Right lobe of liver (tissue), 6 donors: ENCODE measurements at places on chromosomes 2 and 18.

DNA sequence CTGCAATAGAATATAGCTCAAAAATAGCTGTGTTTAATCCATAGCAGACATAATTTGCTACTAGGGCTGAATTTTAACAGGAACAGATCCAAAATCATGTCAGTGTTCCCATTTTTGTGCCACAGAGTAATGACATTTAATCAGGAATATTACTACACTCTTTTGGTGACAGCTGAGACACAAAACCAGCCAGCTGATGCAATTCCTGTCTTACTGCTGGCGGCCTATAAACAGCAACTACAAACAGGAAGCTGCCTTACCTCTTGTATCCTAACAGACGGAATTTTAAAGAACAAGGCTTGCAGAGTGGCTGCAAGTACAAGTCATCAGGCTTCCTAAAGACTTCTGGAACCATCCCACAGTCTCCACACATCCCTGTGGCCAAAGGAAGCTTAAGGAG lies 218.1 kb downstream of the ZNF521 start:
- H3K4me1 ChIP-seq = no peaks in the 10 kb centered on the region
- no peak overlapping the region for H3K4me3 ChIP-seq
- H3K27me3 ChIP-seq = no peaks in the 10 kb centered on the region
- H3K27ac ChIP-seq = no peak overlapping the region

GRCh38 chr2:238668426-238668825 lies 179.5 kb upstream of the TWIST2 start:
- no peaks in the 10 kb centered on the region for H3K27me3 ChIP-seq
- H3K4me1 ChIP-seq = no peaks in the 10 kb centered on the region
- H3K4me3 ChIP-seq = no peak overlapping the region
- DNase-seq = no peak
- no peaks in the 10 kb centered on the region for H3K36me3 ChIP-seq
- no peak overlapping the region for H3K27ac ChIP-seq

GRCh38 chr18:10195529-10195928 lies 258.9 kb upstream of the APCDD1 start:
- H3K36me3 ChIP-seq = no peaks in the 10 kb centered on the region
- H3K27ac ChIP-seq = no peak overlapping the region
- no peak overlapping the region for H3K4me3 ChIP-seq

DNA sequence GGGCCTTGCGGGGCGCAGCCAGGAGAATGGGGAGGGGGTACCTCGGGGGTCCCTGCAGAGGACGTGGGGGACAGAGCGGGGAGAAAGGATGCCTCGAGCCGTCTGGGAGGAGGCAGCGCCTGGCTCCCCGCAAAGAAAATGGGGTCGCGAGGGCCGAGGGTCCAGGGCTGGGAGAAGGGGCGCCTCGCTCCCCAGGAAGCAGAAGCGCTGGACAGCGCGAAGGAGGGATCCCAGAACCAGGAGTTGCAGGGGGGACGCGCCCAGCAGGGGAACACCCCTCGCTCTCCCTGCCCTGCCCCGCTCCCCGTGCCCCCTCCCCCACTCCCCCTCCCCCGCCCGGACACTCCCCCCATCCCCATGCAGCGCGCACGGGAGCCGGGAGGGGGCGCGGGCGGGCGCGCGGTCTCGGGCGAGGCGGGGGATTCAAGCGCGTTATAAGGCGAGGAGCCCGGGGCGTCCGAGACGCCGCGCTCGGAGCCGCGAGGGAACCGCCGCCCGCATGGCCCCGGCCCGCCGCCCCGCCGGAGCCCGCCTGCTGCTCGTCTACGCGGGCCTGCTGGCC lies at the start of gene ERFE:
Gene ERFE (plus strand): TSS at position 462 of the 562 bp plus-strand sequence. CDS start 38 bp downstream, at position 500.
- DNase-seq = peak; percentile 33
- H3K27ac ChIP-seq = no peak within 1 kb of the TSS
- peak within 1 kb of the TSS; percentile 24 for H3K4me3 ChIP-seq
- no peaks in the 10 kb centered on the region for H3K4me1 ChIP-seq

- no peaks in the 10 kb centered on the region for H3K27me3 ChIP-seq
- no peaks in the 10 kb centered on the region for H3K4me1 ChIP-seq
- H3K4me3 ChIP-seq = no peak overlapping the region
- no peak for DNase-seq
These were observed 4.4 kb downstream of the CENPO start for GRCh38 chr2:24797644-24798043.

DNA sequence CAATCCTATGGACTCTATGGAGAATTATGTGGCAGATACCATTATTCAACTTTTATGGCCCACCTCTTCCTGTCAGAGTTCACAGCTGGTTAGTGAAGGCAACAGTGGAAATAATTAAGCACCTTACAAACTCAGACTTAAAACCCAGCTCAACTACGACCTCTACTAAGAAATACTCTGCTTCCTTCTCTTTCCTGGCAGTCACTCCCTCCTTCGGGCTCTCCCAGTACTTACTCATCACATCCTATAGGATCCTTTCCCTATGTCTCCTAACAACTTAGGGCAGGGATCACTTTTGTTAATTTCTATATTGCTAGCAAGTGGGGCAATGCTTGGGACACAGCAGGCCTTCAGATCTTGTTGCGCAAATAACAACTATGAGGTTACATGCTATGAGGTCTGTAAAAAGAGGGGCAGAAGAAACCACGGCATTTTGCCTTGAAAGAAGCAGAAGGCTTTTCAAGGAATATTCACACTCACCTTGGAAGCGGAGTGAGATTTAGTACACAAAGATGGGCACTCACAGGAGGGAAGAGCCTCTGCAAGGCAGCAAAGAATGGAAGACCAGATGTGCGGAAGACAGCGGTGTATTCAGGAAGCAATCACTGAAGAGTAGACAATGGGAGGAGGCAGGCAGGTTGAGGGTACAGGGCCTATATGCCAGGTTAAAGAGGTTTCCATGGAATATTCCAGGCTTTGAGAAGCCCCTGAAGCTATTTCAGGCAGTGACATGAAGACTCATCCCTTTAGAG lies 2.1 kb downstream of the STK39 start:
- H3K4me3 ChIP-seq = no peak overlapping the region
- H3K27ac ChIP-seq = no peak overlapping the region
- no peaks in the 10 kb centered on the region for H3K4me1 ChIP-seq
- no peaks in the 10 kb centered on the region for H3K36me3 ChIP-seq
- DNase-seq = no peak
